ENCODE measurements at places on chromosomes 11 and 22. TPM values are rescaled to one million over a fixed set of nuclear protein-coding genes. Genes with fewer than 3 reads are reported as not detected.

GRCh38 chr11:1589996-1590395, 4.9 kb upstream of the KRTAP5-1 start:
- peak; percentile 55 for DNase-seq

The IGLL1 gene
- not detected for total RNA-seq

- no peak for DNase-seq
Observed at GRCh38 chr22:19130959-19131684, at the start of gene TSSK2. Gene TSSK2 (plus strand): TSS chr22:19131308. CDS start chr22:19131400, 92 bp downstream.

GRCh38 chr11:43504316-43504950, 145.7 kb downstream of the TTC17 start:
- DNase-seq, result no peak

The ZFTA gene
- total RNA-seq, result 13.0 TPM

The TTC36 gene
- total RNA-seq, result 0.43 TPM

GRCh38 chr11:35363246-35363801, 56.0 kb downstream of the SLC1A2 start:
- peak; percentile 82 for DNase-seq
